ENCODE measurements at places on chromosomes 12 and 14. TPM values are rescaled to one million over a fixed set of nuclear protein-coding genes. Genes with fewer than 3 reads are reported as not detected.

Gene KRT79
- not detected for total RNA-seq

Gene TCL1B
- total RNA-seq: not detected

Gene SERPINA12
- total RNA-seq: not detected

Gene GMFB
- total RNA-seq: 46.4 TPM

Gene NR1H4
- not detected for total RNA-seq

Gene CLEC4D
- 1.7 TPM for total RNA-seq

DNA sequence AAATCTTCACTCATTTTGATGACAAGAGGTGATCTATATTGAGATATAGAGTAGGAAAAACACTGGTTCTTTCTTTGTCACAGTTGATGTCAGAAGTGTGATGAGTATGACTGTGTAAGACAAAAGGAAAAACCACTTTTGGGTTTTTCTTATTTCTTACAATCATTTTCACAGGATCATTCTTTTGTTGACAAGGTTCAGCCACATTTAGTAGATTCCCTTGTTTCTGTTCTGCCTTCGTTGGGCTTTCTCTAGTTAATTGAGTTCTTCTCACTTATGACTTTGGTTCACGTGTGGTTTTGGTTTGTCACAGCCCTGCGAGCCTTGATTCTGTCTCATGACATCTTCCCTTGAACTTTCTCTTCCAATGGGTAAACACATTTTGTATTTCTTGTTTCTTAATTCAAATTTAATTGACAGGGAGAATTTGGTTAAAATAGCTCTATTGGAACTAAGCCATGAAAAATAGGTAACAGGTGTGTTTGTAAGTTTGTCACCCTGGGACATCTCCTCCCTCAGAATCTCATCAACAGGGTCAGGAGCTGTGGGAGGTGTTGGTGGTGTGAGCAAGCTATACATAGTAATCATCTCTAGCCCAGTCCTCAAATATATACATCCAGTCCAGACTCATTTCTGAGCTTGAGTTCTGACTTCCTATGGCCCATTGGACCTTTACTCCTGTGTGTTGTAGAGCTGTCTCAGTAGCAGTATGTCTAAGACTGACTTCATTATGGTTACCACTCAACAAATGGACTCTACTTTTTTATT, 255.3 kb downstream of the BMP4 start:
- DNase-seq: no peak

GRCh38 chr12:13443498-13443897, 247.0 kb downstream of the EMP1 start:
- no peak for DNase-seq

GRCh38 chr14:36652542-36653201, 9.0 kb upstream of the PAX9 start:
- DNase-seq: no peak

DNA sequence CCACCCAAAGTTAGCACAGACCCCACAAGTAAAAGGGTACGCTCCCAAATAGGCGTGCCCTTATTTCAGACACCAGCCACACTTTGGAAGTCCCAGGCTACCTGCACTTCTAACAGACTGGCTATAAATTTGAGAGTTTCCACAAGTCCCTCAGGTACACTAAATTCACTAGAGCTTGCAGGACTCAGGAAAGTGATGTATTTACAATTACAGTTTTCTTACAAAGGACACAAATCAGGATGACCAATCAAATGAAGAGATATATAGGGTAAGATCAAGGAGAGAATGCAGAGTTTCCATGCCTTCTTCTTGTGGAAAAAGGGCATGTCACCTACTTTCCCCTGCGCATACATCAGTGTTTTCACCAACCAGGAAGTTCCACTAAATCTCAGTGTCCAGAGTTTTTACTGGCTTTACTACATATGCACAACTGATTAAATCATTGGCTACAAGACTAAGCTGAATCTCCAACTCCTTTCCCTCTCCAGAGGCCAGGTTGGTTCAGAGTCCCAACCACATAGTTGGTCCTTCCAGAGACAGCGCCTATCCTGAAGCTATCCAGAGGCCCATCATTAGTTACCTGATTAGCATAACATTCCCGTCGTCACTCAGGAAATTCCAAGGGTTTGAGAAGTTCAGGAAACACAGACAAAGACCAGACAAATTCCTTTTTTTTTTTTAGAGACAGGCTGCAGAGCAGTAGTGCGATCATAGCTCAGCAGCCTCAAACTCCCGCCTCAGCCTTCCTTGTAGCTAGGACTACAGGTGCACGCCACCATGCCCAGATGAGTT, 84.2 kb downstream of the DENND5B start:
- no peak for DNase-seq

- DNase-seq: no peak
These were observed 5.6 kb downstream of the AACS start for GRCh38 chr12:125070661-125071390.

DNA sequence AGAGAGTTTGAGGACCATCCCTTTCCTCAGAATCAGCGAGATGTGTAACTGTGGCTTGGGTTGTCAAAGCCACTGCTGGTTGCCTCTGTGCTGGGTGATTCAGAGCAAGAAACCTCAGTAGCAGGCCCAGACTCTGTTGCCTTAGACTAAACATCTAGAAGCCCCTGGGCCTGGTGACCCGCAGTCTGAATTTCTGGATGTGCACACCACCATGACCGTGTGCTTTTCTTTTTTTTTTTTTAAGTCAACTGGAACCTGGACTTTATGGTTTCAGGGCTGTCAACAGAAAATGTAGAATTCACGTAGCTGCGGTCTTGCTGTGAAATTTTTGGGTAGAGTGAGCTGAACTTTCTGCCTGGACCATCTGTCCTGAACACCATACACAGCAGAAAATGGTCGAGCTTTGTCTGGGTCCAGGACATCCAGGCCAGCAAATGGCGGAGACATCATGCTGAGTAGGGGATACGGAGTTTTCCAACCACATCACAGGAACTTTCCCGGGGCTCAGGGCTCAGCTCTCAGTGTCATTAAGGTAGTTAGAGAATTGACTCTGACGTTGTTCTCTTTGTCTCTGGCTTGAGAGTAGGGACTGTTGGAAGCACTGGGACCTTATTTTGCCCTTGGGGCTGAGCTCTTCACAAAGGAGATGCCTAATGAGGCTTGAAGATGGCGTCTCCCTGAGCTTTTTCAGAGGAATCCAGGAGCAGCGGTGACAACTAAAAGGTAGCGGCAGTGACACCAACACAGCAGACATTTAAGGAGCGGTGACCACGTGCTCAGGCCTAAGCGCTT, 23.0 kb upstream of the BATF start:
- peak; percentile 17 for DNase-seq

- no peak for DNase-seq
These were observed 469 bp downstream of the NGB start for GRCh38 chr14:77270361-77271112.

GRCh38 chr14:42112108-42112507, 505.4 kb downstream of the LRFN5 start:
- no peak for DNase-seq

DNA sequence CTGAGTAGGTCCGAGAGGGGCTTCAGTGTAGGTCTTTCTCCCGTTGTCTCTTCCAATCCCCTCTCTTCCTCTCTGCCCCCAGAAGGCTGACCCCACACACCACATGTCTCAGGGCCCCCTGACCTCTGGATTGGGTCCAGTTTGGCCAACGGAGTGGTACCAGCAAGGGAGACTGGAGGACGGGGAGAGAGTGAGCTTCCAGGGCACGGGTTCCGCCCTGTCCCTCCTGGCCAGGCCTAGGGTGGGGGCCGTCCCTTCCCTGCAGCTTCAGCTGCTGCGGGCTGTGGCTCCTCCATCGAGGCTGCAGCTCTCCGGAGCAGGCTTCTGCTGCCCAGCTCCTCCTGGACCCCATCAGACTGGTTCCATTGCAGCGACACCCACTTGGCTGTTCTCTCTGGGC, 17.4 kb downstream of the FZD10 start:
- no peak for DNase-seq

DNA sequence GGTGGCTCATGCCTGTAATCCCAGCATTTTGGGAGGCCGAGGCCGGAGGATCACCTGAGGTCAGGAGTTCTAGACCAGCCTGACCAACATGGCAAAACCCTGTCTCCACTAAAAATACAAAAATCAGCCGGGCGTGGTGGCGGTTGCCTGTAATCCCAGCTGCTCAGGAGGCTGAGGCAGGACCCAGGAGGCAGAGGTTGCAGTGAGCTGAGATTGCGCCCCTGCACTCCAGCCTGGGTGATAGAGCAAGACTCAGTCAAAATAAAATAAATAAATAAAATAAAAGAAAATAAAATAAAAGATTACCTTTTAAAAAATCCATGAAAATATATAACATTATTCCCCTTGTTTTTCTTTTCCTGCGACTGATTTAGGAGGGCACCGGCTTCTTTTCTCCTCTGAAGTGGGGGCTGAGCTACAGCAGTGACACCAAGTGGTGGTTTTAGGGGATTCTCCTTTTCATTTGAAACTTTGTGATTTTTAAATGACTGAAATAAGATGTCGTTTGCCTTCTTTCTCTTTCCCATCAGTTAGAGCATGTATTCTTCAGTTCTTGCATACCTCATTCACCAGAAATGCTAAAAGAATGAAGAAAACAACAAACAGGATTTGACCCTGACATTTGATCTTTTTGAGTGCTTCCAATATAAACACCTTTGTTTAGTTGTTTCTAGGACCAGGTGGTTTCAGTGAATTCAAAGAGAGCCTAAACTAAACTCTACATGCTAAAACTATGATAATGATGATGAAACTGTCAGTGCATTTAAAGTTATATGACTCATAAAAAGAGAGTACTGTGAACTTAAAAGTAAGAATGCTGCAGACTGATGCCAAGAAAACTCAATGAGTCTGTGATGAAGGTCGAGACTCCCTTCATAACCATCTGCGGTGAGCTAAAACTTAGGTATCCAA, 22.6 kb upstream of the PKP2 start:
- no peak for DNase-seq

DNA sequence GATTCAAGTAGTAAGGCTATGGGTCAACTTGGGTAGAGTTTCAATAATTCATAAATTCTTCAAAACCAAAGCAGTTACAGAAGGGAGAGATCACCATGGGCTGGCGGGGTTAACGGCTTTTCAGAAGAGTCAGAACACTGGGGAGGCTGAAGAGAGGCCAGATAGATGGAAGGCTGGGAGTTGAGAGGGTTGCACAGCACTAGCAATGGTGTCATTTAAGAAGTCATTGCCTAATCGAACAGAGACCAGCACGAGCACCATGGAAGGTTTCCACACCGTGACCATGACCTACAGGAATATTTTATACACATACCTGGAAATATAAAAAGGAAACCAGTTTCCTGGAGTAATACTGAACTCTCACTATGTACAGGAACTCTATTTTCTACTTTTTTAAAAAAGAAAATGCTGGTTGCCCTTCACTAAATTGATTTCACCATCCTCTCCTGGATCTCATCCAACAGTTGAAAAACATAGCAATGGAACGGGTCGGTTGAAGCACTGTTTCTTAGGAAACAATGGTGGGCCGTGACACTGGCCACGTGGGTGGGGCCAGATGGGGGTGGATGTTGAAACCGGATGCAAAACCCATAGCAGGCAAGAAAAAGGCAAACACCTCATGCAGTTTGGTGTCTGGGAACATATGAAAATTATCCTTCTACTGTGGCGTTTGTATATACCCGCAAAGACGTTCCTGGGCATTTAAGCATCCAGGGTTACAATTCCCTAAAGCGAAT, 38.0 kb upstream of the RIN3 start:
- no peak for DNase-seq

- no peak for DNase-seq
These were observed 1.1 kb downstream of the SMIM10L1 start for GRCh38 chr12:11171969-11172675.

GRCh38 chr14:59585891-59586554, 9.4 kb upstream of the CCDC175 start:
- DNase-seq: peak; percentile 4

DNA sequence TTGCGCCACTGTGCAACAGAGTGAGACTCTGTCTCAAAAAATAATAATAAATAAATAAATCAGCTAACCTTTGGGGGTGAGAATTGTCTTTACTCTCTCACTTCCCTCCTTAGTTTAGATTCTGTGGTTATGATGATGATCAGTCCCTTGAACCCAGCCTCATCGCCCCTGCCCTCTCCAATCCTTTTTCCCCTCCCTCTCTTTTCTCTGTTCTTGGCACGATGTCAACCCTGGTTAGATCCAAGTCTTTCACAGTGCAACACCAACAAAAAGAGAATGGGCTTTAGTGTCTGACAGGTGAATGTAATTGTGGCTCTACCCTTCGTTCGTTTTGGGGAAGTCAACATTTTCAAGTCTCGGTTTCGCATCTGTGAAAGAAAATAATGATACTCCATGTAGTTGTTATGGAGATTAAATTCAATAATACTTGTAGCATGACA, 59.0 kb downstream of the NTN4 start:
- DNase-seq: no peak

GRCh38 chr14:38316922-38317321, 61.0 kb upstream of the CLEC14A start:
- DNase-seq: no peak

- no peak for DNase-seq
These were observed 52.8 kb upstream of the SLC2A13 start for GRCh38 chr12:40158592-40159111.

- no peak for DNase-seq
These were observed 135.7 kb upstream of the SLC16A7 start for GRCh38 chr12:59459966-59460660.

- DNase-seq: no peak
These were observed 276.3 kb upstream of the FAR2 start for GRCh38 chr12:28872654-28873268.

- no peak for DNase-seq
These were observed 13.2 kb downstream of the XRCC3 start for GRCh38 chr14:103702095-103702494.

DNA sequence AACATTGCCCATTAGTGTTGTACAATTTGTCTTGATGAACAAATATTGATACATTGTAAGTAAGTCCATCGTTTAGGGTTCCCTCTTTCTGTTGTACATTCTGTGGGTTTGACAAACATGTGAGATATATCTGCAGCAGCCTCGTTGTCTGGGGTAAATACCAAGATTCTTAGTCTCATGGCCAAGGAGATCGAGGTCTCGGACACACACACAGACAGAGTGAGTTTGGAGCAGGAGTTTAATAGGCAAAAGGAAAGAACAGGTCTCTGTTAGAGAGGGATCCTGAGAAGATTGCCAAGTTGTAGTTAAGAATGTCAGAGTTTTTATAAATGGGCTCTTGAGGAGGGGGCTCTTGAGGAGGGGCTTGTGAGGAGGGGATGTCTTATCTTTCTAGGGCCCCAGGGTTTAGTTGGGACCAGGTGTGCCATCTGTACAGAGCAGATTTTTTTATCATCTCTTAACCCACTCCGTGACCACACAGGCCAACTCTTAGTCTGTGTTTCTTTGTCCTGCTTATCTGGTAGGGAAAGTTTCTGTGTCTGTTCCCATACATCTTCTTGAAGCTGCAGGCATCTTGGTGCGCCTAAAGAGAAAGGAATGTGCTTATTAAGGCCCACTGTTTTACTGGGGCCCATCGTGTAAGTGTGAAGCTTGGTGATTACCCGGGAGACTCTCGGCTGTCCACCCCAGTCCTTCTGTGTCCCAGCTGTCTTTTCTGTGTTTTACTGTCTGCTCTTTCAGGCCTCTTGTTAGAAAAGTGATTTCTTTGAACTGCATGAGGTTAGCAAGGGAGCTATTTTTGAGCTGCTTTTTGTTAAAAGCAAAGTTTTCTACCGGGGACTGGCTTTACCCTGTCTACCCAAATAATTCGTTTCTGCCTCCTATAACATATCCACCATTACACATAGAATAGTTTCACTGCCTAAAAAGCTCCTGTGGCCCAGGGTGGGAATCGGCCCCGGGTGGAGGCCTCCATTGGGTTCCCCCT, 22.4 kb upstream of the CLEC2D start:
- DNase-seq: no peak

Data from natural killer cell (primary cell).